ENCODE measurements at places on chromosomes 4 and X.

GRCh38 chr4:186931519-186931918 is 207.9 kb upstream of the FAT1 start:
- DNase-seq = no peak

DNA sequence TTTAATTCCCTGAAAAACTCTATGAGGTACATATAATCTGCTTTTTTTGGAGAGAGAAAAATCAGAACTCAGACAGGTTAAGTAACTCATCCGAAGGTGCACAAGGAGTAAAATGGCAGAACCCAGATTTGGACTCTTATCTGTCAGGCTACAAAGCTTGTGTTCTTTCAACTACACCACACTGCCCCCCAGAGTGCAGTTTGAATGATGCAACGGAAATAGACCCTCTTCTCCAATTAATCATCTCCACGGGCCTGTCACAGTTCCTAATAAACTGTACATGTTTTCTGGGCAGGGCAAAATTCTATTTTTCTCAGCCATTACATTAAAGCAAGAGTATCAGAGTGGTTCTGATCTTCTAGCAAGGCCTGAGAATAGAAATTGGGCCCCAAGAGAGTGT is 35.3 kb upstream of the DCX start:
- peak; percentile 64 for DNase-seq

DNA sequence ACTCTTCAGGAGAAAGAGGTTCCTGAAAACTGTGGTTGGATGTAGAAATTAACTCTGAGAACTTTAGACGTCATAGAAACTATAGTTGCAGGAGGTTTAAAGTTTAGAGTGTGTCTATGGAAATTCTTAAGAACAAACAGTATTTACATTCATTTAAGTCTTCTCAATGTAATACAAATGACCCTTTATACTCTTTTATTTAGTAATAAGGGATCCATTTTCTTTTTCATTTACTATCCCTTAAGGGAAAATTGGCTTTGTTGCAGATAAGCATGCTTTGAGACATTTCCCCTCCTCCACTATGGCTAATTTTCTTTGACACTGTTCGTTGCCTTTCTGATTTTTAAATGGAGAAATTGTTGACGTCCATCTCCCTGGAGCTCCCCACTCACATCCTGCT is 96.4 kb downstream of the POLA1 start:
- no peak for DNase-seq

DNA sequence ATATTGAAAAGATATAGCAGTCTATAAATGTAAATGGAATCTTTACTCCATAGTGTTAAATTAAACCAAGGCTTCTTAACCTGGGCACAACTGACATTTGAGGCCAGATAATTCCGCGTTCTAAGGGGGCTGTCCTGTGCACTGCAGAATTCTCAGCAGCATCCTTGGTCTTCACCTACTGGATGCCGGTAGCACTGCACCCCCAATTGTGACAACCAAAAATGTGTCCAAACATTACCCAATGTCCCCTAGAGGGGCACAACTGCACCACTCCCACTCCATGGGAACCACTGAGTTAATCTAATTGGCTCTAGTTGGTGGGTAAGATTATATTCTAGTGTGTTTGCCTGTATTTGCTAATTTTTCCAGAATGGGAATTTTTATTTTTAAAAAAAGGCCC is 16.6 kb downstream of the AP1S2 start:
- DNase-seq = peak; percentile 11

- DNase-seq = no peak
Observed at GRCh38 chrX:134460862-134461220, 876 bp downstream of the HPRT1 start.

DNA sequence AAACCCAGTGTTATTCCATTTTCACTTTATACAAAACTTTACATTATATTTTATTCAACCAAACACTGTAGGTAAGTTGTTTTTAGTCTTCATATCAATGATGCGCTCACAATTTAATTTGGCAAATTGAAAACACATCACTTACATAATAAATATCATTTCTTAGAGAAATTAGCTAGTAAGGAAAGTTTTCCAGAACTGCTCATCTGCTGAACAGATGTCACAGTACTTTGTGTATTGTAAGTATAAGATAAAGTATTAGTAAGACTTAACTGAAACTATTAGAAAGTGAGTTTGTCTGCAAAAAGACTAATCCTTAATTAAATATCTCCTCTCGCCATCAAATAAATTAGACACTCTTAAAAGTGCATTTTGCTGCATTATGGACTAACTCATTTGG is 108.7 kb upstream of the PACRGL start:
- no peak for DNase-seq

- no peak for DNase-seq
Observed at GRCh38 chr4:41668024-41668423, 80.5 kb downstream of the PHOX2B start.

DNA sequence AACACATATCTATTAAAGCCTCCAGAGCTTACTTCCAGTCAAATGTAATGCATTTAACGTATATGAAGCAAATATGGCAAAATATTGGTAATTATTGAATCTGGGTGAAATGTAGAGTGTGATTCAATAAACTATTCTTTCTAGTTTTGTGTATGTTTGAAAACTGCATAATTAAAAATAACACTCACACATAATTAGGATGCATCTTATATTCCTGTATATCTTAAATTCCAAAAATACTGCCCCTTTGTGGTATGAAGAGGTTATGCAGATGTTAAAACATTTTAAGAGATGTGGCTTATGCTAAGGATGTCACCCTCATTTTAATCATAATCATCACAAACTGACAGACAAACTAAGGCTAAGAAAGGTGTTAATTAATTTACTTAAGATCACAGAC is 182.9 kb downstream of the COX18 start:
- DNase-seq = no peak

DNA sequence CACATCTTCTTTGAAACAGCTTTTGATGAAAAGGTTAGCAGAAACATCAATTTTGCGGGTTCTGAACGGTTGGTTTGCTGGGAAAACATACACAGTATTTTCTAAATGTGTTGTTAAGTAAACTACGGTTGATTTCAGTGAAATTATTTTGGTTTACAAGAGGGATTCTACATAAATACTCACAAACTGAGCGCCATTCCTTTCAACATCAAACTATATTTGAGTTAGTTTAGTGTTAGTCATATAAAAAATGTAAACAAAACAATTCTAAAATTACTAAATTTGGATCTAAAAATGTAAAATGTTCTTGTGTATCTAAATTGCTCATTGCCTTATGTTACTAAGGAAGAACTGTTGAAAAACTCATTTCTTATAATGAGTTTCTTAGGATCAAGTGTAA is 425.6 kb downstream of the PCDH18 start:
- DNase-seq = no peak

DNA sequence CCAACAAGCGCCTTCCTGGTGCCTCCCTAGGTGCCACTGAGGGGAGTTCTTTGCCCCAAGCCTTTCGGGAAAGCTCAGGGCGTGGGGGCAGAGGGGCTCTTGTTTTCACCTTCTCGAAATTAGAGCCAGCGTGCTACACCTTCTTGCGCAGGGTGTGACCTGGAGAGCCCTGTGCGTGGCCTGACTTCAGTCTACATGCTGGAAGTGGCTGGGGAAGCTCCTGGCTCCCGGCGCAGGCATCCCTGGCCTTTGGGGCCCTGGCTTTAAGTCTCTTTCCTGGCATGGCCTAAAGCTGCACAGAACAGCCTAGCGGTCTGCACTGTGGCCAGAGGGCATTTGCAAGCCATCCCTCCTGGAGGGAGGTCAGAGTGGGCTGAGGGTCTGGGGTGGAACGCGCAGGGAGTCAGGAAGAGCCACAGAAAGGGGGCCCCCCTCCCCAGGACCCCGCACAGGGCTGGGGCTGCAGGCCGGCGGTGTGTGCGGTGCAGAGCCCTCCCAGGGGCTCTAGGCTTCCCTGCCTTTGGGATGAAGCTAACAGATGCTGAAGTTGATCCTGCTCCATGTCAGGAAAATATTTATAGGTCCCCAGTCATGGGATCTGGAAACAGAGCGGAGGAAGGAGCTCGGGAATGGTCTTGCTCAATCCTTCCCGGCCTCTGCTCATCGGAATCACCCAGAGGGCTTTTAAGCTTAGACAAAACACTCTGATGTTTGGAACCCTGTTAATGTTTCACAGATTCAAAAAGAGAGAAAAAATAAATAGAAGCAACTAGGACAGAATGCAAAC is 781 bp upstream of the SPON2 start:
- peak; percentile 57 for DNase-seq

- DNase-seq = no peak
Observed at GRCh38 chrX:82141942-82142341, 940.0 kb downstream of the SH3BGRL start.

- no peak for DNase-seq
Observed at GRCh38 chrX:52422884-52423283, 54.1 kb downstream of the XAGE2 start.

DNA sequence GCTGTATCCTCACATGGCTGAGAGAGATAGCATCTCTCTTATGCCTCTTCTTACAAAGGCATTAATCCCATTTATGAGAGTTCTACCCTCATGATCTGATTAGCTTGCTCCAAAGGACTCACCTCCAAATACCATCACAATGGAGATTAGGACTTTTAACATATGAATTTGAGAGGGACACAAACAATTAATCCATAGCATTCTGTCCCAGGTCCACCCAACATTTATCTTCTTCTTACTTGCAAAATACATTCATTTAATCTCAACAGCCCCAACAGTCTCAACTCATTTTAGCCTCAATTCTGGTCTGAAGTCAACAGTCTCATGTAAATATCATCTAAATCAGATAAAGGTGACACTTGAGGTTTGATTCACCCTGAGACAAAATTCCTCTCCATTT is 555.4 kb downstream of the RAB28 start:
- DNase-seq = no peak

GRCh38 chrX:110671068-110671803 is 124.4 kb downstream of the CHRDL1 start:
- no peak for DNase-seq

- DNase-seq = no peak
Observed at GRCh38 chr4:175971388-175972179, 94.1 kb upstream of the WDR17 start.

- no peak for DNase-seq
Observed at GRCh38 chr4:180500154-180500553, 1743.0 kb upstream of the TENM3 start.

DNA sequence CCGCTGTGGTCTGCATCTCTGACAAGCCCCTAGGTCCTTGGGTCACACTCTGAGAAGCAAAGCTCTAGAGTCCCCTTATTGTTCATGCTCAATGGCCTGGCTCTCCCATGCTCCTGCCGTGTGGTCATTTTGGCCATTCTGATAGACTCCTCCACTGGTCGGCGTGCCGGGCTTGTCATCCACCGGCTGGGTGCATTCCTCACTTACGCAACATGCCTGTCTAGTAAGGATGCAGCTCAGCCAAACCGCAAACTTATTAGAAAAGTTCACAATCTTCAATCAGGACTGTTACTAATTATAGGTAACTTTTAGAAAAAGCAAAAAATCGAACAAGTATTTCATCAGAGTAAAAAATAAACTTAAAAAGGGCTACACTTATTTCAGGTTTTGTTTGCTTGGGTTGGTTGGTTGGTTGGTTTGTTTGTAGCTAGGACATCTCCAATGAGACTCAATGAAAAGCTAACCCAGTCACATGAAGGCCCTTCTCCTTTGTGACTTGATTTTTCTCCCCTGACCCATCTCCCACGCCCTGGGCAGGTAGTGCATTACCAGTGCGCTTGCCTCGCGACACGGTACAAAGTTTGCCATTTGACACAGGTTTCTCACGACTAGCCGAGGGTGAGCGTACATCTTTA is 41.0 kb downstream of the IRF2 start:
- no peak for DNase-seq

GRCh38 chr4:131644619-131645018 is 1504.5 kb upstream of the PCDH10 start:
- peak; percentile 68 for DNase-seq

- DNase-seq = peak; percentile 81
Observed at GRCh38 chr4:174120446-174121295, 162.8 kb downstream of the FBXO8 start.

DNA sequence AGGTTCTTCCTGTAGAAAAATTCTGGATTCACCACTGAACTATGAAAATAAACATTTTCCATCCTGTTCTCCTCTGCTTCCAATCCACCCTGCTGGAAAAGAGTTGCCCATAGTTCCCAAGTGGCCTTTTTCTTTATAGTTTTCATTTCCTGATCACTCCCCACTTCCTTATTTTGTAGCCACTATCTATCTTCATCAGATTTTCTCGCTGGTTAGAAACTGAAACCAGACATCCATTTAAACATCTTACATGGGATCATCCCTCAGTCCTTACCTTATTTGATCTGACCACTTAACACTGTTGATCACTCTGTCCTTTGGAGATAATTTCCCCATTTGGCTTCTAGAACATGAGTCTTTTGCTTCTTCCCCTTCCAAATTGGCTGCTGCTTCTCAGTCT is 42.2 kb upstream of the SCOC start:
- DNase-seq = no peak

- DNase-seq = no peak
Observed at GRCh38 chr4:156261230-156261629, 307.6 kb upstream of the CTSO start.

GRCh38 chr4:109886303-109886702 is 26.4 kb upstream of the EGF start:
- DNase-seq = no peak

GRCh38 chrX:39690541-39691415 is 407.0 kb downstream of the BCOR start:
- DNase-seq = no peak

- no peak for DNase-seq
Observed at GRCh38 chr4:140260227-140260626, 106.2 kb upstream of the MAML3 start.

DNA sequence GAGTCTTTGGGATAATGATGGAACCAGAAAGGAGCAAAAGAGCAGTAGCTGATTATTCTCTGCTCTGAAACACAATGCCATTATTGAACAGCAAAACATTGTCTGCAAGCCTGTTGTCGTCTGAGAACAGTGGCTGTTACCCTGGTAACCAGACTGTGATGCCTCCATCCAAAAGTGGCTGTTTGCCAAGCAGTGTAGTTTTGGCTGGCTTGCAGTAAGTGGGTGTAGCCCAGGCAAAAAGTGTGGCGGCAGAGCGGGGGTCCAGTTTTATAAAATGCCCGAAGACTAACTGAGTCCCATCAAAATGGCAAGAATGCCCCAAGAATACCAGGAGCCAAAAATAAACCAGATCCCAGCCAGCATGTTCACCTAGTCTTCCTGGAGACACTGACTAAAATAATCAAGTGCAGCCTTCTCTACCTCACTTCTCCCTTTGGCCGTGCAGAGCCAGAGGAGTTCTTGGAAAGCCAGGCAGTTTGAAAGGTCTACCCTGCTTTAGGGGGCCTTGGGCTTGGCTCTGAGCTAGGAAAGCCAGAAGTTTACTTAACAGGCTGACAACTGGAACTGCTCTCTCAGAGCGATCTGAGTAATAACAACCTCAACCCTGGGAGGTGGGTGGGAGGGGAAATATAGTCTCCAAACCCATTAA is 2.6 kb downstream of the PLP1 start:
- DNase-seq = no peak

- no peak for DNase-seq
Observed at GRCh38 chrX:154327038-154327820, 31.6 kb downstream of the TKTL1 start.

GRCh38 chrX:72201836-72202536 is 20.4 kb downstream of the PIN4 start:
- no peak for DNase-seq

DNA sequence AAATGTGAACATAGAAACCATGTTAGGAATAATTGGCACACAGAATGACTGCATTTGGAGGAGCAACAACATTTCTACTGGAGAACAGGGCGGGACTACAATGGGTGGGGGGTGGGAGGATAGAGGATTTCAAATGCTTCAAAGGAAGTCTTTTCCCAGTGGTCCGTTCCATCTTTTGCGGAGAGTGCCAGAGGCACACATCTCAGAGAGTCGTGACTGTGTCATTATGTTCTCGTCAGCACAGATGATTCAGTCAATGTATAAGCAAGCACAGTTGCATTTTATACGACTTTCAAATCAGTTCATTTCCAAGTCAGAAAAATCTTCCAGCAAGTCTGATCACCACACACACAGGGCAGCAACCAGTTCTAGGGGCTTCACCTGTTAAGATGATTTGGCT is 22.7 kb upstream of the GPR50 start:
- DNase-seq = no peak
